Pons (tissue), 1 donor: ENCODE measurements at places on chromosomes 11 and 22.

GRCh38 chr11:9004183-9004926 lies 554 bp upstream of the NRIP3 start:
- DNase-seq: no peak

GRCh38 chr22:44668190-44668885 lies 33.7 kb upstream of the PRR5 start:
- DNase-seq: no peak

DNA sequence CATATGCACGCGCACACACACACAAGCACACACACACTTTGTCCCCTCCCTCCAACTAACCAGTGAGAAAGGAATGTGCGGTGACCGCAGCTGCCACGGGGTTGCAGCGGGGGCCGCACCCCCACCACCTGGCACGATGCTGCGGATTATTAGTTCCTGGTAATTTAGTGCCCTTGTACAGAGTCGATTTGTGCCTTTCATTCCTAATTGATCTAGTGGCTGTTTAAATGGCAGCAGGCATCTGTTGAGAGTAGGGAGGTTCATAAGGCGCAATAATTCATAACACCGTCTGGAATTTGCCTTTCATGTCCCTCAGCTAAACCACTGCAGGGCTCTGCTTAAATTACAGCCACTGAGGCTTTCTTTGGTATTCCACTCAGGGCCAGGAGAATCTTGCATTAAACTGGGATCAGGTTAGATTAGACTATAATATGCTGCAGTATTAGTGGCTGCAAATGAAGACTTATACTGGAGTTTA lies 113.7 kb downstream of the FEZ1 start:
- DNase-seq: no peak

DNA sequence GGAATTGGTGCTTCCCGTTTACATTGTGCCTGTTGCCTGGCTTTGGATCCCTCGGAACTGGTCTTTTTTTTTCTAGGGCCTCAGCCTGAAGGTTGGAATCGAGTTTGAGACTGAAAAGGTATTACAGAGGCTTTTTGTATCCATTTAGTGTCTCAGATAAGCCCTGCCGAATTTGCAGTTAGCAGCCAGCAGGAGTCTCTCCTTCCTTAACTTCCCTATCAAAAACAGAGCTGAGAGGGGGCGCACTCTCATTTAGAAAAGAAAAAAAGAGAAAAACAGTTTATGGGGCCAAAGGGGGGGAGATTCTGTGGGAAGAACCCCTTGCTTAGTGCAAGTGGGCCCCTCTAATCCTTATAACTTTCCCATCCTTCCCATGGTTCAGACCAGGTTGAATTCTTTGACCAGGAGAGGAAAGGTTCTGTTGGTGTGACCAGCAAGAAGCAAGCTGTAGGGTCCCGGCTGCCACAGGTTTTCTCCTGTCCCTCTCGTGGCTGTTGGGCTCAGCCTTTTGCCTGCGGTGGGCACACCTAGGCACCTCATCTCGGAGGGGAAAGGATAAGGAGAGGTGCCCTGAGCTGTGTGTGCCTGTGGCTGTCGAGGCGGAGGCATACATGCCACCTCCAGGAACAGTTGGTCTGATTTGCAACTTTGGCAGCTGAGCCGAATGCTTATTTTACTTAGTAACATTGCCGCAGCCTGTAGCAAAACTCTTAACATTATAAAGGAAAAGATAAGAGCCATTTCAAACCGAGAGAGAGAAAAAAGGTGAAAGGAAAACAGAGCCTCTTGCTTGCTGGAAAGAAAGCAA lies 565.0 kb upstream of the CNTN5 start:
- no peak for DNase-seq

DNA sequence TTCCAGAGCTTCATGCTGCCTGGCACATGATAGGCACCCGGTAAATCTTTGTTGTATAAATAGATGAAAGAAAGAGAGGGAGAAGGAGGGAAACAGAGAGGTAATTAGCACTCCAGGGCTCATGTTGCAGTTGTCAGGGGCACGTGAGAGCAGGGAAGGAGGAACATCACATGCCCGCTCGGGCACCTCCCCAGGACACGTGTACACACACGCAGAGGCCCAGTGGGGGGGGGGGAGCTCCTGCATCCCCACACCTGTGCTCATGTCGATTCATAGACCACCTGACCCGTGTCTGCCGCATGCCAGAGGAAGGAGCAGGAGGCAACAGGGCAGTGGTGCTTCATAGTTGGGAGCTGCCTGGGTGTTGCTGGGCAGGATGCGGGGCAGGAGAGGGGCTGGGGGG lies 37.1 kb upstream of the NNMT start:
- DNase-seq: peak; percentile 3

DNA sequence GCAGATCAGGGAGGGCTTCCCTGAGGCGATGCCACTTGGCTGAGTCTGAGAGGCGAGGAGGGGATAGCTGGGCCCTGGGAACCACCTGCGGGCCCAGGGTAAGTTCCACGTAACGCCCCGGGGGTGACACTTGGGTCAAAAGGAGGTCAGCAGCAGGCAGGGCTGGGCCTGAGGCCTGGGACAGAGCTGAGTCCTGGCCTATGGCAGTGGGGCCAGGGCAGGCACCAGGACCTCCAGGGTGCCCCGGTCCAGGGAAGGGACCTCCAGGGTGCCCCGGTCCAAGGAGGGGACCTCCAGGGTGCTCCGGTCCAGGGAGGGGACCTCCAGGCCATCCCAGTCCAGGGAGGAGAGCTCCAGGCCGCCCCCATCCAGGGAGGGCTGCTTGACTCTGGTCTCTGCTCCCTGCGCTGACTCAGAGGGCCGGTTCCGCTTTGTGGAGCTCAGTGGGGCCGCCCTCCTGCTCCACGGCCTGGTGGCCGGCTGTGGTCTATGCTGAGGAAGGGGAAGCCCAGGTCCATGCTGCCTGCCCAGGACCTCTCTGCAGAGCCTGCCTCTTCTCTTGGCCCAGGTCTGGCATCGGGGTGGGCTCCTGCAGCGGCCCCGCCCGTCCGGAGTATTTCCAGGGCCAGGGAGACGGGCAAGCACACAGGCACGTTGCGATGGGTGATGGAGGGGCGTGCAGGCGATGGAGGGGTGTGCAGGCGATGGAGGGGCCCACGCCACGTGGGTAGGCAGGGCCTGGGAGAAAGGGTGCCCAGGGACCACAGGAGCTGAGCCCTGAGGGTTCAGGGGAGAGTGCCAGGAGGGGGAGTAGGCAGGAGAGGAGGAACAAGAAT lies 19.5 kb upstream of the WNT7B start:
- no peak for DNase-seq

- DNase-seq: peak; percentile 86
These were observed 550.9 kb upstream of the CCDC90B start for GRCh38 chr11:83836883-83837654.

- no peak for DNase-seq
These were observed 301.1 kb downstream of the BLID start for GRCh38 chr11:121814962-121815361.

DNA sequence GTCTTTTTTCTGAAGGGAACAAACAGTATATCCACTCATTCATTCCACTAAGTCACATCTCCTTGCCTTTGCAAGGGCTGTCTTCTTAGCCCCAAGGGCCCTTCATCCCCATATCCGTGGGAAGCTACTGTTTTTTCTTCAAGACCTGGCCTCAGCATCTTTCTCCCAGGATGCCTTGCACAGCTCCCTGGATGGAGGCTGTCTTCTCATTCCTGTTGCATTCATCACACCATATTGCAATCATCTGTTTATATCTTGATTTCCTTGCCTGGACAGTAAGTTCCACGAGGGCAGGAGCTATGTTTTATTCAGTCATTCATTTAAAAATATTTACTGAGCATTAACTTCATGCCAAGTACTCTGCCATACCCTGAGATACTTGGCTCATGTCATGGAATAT lies 29.3 kb upstream of the NECTIN1 start:
- DNase-seq: no peak

GRCh38 chr22:26324150-26324549 lies 104.9 kb upstream of the ASPHD2 start:
- no peak for DNase-seq

DNA sequence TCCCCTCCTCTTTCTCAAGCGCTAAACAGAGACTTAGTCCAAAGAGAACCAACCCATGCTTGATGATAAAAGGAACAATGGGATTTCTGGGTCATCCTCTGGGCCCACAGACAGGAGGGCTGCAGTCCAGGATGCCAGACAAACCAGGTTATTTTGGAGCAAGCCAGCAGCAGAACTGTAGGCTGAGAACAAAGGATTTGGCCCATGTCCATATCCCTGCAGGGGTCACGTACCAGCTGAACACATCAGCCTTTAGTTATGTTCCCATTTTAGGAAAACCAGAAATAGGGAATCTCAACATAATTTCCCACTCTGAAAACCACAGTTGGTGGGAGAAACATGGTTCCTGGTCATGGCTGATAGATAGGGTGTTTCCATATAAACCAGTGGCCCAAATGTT lies 533.6 kb upstream of the CADM1 start:
- DNase-seq: no peak

DNA sequence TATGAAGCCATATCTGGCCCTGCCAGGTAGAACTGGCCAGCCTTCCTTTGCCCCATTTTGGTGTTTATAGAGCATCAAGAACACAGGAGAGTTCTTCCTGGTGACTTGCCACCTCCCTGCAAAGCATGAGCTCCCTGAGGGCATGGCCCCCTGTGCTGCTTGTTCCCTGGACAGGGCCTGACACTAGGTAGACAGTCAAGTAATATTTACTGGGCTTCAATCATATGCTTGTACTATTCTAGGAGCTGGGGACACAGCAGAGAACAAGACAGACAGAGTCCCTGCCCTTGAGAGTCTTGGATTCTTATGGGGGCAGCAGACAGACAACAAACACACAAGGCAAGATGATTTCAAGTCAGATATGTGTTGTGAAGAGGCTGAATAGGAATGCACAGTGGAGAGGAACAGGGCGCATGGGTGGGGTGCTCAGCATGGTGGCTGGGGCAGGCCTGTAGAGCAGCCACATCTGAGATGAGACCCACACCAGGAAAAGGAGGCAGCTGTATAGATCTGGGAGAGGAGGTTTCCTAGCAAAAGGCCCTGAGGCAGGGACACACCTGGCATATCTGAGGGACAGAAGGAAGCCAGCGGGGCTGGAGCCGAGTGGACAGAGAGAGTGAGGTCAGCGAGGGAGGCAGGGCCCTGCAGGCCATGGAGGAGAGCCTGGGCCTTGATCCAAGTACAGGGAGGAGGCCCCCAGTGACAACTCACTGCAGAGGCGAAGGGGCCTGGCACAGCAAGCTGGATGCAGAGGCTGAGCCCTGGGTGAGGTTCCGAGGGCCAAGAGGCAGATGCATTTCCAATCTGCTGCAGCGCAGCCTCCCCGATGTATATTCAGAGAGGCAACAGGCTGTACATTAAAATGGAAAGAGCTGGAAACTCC lies 10.2 kb upstream of the CBX6 start:
- DNase-seq: peak; percentile 36
